Hippocampal formation (tissue), 2 donors: ENCODE measurements at places on chromosomes 6 and 20.

DNA sequence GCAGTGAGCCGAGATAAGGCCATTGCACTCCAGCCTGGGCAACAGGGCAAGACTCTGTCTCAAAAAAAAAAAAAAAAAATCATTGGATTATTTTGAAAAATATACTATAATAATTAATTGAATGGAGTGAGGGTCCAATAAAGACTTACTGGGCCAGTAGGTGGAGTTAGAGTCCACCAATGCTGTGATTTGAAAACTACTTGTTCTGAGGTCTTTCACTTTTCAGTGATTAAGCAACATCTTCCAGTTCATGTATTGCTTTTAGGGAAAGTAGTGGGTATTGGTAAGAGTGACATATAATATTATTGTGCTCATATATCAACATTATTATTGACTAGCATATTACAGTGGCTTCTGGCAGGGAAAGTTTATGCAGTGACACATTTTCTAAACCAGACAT, 530.3 kb downstream of the KHDRBS2 start:
- no peak for DNase-seq

DNA sequence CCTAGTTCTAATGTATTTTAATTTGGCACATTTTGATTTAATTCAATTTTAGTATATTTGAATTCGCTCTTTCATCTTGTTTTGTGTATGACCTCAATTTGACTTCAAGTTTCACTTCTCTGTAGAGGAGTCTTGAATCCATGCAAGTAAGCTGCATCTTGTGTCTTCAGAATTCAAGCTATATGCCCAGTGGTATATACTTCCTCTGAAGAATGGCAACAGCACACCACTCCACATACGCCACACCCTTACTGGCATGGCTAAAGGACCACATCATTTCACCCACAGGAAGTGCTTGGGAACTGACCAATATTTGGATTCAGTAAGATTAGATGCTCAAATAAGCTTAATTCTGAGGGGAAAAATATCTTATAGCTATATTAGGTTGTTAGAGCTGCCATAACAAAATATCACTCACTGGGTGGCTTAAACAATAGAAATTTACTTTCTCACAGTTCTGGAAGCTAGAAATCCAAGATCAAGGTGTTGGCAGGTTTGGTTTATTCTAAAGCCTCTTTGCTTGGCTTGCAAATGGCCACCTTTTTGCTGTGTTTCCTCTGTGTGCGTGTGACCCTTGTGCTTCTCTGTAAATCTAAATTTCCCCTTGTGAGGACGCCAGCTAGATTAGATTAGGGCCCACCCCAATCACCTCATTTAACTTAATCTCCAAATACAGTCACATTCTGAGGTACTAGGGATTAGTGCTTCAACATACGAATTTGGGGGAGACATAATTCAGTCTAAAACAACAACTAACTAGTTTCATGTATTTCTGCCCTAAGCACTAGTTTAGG, 2.8 kb upstream of the ASF1A start:
- no peak for DNase-seq

DNA sequence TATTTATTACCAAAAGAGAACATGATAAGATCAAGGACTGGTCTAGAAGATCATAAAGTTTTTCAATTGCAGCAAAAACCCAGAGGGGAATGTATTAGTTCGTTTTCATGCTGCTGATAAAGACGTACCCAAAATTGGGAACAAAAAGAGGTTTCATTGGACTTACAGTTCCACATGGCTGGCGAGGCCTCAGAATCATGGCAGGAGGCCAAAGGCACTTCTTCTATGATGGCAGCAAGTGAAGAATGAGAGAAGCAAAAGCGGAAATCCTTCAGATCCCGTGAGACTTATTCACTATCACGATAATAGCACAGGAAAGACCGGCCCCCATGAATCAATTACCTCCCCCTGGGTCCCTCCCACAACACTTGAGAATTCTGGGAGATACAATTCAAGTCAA, 57.7 kb upstream of the HIVEP2 start:
- DNase-seq: no peak

- no peak for DNase-seq
Observed at GRCh38 chr20:51931371-51931781, 129.1 kb upstream of the SALL4 start.

- no peak for DNase-seq
Observed at GRCh38 chr6:125220712-125221111, 67.1 kb downstream of the TPD52L1 start.

- DNase-seq: no peak
Observed at GRCh38 chr6:116472706-116473105, 11.5 kb downstream of the CALHM6 start.
